Dermis microvascular lymphatic vessel endothelial cell (primary cell): ENCODE measurements at places on chromosomes 5 and 9. TPM values are rescaled to one million over a fixed set of nuclear protein-coding genes. Genes with fewer than 3 reads are reported as not detected.
A peak's percentile ranks its signal among the peaks of the same experiment; 100 is the strongest.

GRCh38 chr5:169114466-169115065 lies 186.4 kb downstream of the SLIT3 start:
- DNase-seq: no peak

- peak; percentile 43 for DNase-seq
These were observed 40.2 kb downstream of the ACO1 start for GRCh38 chr9:32424616-32425015.

DNA sequence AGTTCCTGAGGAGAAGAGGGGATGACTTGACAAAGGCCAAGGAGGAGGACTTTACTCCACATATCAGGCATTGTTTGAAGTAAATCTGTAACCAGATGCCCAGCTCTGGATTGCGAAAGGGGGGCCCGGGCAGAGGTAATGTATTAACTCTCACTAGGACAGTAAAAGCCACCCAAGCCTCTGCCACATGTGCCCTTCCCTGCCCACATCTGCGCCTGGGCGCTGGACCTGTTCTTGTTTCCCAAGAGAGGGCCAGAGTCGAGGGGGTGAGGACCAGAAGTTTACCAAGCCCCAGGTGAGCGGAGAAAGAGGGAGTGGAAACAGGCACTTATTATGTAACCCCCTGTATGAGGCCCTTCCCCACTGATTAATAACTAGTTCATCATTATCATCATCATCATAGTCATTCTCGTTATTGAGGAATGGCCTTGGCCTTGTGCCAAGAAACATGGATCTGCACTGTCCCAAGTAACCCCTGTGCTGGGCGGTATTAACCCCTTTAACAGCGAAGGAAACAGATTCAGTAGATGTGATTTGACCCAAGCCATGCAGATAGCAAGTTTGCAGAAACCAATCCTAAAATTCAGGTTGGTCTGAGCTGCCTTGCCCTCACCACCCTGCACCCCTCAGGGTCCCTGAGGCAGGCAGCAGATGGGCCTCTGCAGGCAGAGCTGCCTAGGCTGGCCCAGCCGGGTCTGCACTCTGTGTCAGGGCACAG lies at the start of gene SLC23A1:
TSS of gene SLC23A1 (minus strand) at position 23 of the 718 bp plus-strand sequence. CDS start 44 bp downstream, outside the sequence.
- DNase-seq: no peak

DNA sequence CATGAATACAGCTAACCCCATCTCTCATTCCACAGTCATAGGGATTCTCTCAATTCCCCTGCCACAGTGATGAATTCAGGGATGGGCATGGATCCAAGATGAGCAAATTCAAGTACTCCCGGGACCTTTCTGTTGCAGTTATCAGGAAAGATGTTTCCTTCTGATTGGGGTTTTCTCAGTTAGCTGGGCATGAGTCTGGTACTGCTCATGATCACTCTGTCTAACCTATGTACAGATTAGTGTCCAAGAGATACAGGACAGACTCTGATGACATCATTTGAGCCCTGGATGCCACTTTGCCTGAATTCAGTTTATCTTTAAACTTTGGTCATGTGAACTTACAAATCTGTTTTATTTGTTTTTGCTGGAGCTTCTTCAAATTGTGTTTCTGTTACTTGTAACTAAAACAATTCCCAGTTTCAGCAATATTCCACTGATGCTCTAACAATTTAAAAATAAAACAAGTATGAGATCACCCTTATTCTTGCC lies 257.7 kb upstream of the KLF9 start:
- DNase-seq: peak; percentile 44

- DNase-seq: peak; percentile 55
These were observed 14.8 kb upstream of the CEMIP2 start for GRCh38 chr9:71783120-71783523.

DNA sequence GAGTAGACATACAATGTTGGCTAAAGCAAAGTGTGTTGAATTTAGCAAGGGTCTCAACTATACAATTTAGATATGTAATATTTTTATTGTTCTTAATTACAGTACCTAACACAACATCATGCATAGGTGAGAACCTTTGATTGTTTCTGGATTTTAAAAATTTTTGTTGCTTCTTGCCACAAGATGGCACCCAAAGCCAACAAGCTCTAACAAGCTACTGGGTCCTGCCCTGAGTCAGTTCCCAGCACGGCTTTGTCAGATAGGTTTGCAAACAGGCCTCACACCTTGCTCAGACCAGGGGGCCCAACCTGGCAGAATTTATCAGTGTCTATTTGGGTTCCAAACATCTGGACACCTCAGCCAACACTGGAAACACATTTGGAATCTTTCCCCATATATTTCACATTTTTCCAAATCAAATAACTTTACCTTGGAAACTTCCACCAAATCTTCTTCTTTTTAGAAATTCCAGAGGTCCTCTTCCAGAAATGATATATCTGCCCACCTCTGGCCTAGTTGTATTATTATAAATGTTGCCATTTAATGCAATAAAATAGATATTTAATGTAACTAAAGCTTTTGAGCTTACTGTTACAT lies 49.5 kb upstream of the EGFLAM start:
- peak; percentile 54 for DNase-seq

GAS1 gene
- 0.77 and 1.4 TPM in 2 replicates for total RNA-seq

DNA sequence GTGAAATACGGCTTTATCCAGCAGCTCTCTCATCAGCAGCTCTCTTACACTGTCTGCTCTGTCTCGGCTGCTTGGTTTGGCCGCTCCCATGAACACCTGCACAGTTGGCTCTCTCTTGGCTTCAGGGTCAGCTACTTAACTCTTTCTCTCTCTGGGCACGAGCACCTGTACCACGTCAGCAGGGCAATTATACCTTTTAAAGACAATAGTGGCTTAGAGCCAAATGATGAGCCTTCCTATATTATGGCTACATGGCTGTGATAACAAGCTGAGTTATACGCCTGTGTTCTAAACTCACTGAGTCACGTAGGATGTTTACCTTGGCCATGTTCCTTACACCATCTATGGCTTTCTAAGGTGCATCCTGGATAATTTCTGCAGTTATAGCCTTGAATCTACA lies 69.2 kb upstream of the CTNND2 start:
- DNase-seq: no peak

- DNase-seq: no peak
These were observed 118.3 kb upstream of the VCAN start for GRCh38 chr5:83353231-83353630.

DNA sequence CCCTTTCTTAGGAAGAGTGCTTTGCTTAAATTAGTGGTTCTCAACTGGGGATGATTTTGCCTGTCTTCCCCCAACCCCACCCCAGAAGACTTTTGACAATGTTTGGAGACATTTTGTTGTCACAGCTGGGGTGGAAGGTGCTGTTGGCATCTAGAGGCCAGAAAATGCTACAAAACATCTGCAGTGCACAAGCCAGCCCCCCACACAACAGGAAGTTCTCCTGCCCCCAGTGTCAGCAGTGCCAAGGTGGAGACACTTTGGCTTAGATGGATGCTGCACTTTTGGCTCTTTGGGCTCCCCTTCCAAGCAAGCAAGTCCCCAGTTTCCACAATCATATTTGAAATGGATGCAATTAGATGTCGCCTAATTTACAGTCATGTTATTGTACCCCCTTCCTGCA lies 2.7 kb downstream of the HEMGN start:
- DNase-seq: no peak

DNA sequence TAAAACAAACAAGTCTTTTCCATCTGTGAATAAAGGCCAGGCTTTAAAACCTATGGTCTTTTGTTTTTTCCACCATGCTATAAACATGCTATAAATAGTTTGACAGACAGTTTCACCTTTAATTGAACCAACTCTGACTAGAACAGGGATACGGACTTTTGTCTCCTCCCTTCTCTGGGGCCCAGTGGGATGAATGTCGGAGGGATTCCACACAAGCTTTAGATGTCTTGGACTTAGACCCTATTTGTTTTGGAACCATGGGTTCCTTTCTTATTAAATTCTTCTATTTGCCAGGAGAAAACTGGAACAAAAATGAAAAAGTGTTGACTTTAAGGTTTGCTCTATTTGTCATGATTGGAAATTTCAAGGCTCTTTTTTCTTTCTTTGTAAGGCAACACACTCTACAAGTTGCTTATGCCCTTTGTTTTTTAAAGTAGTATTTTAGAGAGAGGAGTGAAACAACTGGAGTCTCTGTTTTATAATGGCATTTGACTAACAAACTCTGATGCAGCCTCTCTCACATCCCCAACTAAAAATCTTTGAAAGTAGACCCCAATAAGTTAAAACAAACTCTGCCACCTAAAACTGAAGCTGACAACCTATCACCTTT lies 145.3 kb downstream of the MLLT3 start:
- DNase-seq: no peak

DNA sequence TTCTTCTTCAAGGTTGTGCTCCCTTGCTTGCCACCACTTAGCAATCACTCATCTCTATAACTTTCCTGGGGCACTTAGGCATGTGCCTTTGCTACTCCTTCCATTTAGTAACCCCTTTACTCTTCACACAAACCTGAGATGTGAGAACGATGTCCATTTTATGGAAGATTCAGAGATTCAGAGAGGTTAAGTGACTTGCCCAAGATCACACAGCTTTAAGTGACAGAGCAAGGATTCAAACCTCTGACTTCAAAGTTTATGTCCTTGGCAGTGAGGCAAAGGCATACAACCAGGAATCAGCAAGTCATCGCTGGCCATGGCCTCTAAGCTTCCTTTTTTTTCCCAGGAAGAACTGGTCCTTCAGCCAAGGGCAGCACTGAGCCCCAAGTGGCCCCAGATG lies 56.0 kb upstream of the GALNT10 start:
- DNase-seq: no peak

- DNase-seq: no peak
These were observed 96.2 kb upstream of the GDNF start for GRCh38 chr5:37936091-37936490.

DNA sequence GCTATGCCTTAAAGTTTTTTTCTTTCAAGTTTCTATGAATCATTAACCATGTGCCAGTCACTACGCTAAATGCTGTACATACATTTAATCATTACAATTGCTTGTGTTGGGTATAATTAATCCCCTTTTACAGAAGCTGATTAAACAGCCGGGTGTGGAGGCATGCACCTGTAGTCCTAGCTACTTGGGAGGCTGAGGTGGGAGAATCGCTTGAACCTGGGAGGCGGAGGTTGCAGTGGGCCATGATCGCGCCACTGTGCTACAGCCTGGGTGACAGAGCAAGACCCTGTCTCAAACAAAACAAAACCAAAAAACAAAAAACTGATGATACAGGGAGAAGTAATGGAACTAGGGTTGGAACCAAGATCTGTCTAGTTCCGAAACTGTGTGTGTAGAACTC lies 1.2 kb upstream of the UBE2R2 start:
- DNase-seq: no peak

DNA sequence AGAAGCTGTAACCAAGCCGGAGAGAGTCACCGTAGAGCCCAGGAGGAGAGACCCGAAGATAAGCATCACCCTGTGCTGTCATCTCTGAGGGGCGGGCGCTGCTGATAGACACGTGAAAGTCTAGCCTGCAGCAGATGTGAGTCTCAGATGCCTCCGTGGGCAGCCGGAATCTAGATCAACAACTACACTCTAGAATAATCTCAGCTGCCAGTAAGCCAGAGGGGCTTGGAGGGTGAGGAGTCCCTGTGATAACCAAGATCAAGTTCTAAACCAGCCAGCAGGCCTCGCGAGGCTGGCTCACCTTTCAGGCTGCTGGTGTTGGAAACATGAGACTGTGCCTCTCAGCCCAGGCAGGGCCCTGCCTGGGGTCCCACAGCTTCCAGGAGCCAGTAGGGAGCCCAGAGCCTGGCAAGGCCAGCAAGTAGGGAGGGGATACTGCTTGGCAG lies 54.1 kb downstream of the DAPK1 start:
- DNase-seq: no peak

- no peak for DNase-seq
These were observed 45.3 kb upstream of the PDZD2 start for GRCh38 chr5:31593665-31594064.

PPP2R2B gene
- not detected in 2 replicates for total RNA-seq

SPATA31C1 gene
- not detected in 2 replicates for total RNA-seq

- no peak for DNase-seq
These were observed 118.1 kb downstream of the COL23A1 start for GRCh38 chr5:178472138-178472537.

GRCh38 chr9:81871695-81872094 lies 56.5 kb upstream of the SPATA31D4 start:
- DNase-seq: no peak

GRCh38 chr5:59673438-59674058 lies 220.0 kb downstream of the PDE4D start:
- peak; percentile 28 for DNase-seq

- peak; percentile 63 for DNase-seq
These were observed 753 bp downstream of the ARHGAP26 start for GRCh38 chr5:142770650-142771609.

GABRA6 gene
- not detected in 2 replicates for total RNA-seq

DNA sequence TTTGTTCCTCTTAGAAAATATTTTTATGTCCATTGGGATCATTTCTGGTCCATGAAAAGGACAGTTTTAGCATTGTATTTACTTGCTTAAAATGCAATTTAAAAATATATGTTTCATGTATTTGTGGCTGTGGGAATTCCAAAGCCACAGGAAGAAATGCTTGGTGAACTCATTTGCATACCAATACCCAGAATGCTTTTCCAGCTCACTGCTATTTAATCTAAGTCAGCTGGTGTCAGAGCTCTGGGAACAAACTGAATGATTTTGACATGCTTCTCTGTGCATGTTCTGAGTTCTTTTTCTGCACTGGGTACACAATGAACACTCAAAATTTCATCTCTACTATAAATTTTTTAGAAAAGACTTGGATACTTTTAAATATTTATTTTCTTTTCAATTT lies 482.8 kb upstream of the ARRDC3 start:
- DNase-seq: no peak

DND1 gene
- total RNA-seq: 0.13 TPM in 2 replicates

DNA sequence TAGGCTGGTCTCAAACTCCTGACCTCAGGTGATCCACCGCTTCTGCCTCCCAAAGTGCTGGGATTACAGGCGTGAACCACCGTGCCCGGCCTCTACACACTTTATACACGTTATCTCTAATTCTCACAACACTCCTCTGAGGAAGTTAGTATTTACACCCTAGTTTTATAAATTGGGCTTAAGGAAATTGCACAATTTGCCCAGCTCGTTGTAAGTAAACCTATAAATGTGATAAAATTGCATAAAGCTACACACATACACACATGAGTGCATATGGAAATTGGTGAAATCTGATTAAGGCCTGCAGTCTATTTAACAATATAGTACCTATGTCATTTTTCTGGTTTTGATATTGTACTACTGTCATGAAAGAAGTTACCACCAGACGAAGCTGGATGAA lies 4.4 kb upstream of the SLC4A9 start:
- no peak for DNase-seq

DNA sequence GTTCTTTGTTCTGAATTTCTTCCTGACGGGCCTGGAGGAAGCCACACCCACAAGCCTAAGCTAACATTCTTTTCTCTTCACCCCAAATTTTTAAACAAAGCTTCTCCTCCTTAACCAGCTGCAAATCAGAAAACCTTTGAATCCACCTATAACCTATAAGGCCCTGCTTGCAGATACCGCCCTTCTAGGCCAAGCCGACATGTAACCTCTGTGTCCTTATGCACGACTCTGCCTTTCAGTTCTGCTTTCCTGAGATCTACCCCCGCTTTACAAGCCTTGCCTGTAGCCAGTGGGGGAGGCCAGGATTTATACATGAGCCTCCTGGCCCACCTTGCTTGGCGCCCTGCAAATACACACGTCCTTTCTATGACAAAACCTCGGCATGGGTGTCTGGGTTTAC lies 19.3 kb downstream of the BRD9 start:
- no peak for DNase-seq
